ENCODE measurements at places on chromosomes 13 and 19.

DNA sequence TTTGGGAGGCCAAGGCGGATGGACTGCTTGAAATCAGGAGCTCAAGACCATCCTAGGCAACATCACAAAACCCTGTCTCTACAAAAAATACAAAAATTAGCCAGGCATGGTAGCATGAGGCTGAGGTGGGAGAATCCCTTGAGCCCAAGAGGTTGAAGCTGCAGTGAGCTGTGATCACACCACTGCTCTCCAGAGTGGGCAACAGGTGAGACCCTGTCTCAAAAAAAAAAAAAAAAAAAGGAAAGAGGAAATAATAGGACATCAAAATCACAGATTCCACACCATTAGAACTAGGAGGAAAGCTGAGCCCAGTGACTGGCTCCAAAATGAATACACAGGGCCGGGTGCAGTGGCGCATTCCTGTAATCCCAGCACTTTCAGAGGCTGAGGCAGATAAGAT lies 3.2 kb upstream of the ZNF8 start:
- DNase-seq, result no peak

DNA sequence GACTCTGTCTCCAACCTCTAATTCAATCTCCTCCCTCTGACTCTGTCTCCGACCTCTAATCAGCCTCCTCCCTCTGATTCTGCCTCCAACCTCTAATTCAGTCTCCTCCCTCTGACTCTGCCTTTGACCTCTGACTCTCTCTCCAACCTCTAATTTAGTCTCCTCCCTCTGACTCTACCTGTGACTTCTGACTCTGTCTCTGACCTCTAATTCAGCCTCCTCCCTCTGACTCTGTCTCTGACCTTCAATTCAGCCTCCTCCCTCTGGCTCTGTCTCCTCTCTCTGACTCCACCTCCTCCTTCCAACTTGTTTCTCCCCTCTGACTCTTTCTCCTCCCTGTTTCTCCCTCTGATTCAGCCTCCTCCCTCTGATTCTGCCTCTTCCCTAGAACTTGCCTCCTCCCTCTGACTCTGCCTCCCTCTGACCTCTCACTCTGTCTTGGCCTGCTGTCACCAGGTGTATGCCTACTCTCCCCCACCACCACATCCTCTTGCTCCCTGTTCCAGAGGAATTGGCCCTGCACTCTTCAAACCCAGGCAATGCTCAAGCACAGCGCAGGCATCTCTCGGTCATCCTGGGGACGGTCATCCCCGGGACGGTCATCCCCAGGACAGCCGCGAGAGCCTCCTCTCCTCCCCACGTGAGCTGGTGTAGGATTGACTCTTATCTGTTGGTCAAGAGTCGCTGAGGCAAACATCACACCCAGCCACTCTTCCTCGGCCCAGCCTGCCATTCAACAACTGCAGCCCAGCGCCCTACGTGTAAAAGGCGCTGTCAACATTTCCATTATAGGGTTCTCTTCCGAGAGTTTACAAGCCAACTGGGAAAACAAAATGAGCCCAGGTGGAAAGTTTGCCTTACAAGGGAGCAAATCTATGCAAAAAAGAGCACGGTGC lies 60.2 kb downstream of the ZIC5 start:
- no peak for DNase-seq

DNA sequence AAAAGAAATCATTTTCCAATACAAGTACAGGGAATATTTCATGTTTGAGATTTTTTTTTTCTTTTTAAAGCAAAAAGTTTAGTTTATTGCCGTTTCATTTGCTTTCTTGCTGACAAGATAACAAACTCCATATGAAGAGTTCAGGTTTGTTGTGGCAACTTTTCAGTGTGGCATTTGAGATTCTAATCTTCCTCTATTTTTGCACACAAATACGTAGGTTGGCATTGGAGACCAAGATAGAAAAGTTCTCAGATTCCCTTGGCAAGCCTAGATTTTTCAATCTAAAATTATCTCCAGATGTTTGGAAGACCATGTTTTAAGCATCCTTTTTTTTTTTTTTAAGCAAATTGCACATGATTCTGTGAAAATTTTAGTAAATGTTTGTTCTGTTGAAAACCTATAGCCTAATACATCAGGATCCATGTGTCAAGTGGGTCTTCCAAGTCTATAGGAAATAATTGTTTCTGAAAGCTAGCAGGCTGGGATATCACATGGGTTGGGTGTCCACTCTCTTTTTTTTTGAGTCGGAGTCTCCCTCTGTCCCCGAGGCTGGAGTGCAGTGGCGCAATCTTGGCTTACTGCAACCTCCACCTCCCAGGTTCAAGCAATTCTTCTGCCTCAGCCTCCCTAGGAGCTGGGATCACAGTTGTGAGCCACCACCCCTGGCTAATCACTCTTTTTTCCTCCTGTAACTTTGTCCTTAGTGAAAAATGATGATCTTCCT lies 2.6 kb downstream of the GARRE1 start:
- DNase-seq, result no peak

DNA sequence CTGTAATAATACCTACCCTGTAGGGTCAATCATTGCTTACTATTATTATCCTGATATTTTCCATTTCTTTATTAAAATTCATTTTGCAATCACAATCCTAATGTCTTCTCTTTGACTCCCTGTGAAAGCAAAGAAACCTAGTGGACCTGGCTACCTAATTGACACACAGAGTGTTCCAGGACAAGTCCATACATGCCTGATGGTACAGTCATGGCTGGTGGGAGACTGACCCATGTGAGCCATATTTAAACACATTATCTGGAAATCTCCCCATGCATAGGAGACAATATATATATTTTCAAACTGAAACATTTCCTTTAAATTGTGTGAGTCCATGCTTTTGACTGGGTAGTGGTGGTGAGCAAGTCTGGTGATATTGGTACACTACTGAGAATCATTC lies 230.6 kb upstream of the DACH1 start:
- no peak for DNase-seq

DNA sequence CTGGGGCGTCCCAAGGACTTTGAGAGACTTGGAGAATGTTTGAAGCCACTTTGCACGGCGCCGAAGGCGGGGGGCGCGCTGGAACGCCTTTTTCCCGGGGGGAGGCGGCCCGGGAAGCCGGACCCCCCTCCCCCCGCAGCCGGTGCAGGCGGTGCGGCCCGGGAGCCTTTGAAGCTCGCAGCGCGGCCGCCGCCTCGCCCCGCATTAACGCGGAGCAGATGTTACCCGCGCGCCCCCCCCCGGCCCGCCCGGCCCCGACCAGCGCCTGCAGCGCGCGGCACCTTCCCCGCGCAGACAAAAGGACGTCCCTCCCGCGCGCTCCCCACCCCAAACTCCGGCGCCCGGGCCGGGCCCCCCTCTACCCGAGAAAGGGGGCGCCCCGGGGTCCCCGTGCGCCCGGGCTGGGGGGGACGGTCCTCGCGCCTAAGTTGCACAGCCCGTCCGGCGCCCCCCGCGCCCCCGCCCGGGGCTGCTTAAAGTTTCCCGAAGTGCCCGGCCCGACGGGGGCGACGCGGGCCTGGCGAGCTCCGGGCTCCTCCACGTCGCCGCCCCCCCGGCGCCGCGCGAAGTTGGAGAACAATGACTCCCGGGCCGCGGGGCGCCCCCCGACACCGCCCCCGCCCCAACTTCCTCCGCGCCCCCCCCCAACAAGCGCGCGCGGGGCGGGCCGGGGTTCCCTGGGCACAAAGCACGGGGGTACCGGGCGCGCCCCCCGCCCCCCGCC lies 685 bp downstream of the TCF3 start:
- DNase-seq, result no peak

- no peak for DNase-seq
These were observed 83.6 kb upstream of the ARHGEF7 start for GRCh38 chr13:111031531-111031961.

- DNase-seq, result no peak
These were observed at the start of gene SHISA7 for GRCh38 chr19:55443045-55443823. Gene SHISA7, minus strand, starts transcription at chr19:55443300. Its CDS starts 437 bp downstream, at chr19:55442863.

- no peak for DNase-seq
These were observed at the start of gene KLK5 for GRCh38 chr19:50952910-50953309. Gene KLK5, minus strand, starts transcription at chr19:50953038. Its CDS starts 381 bp downstream, at chr19:50952657.

GRCh38 chr19:3880471-3881271 lies at the start of gene ATCAY:
Gene ATCAY, plus strand, starts transcription at chr19:3880685. Its CDS starts 5,083 bp downstream, at chr19:3885768.
- no peak for DNase-seq

- no peak for DNase-seq
These were observed 859 bp downstream of the ZNF433 start for GRCh38 chr19:12034620-12035019.

GRCh38 chr19:29940971-29941585 lies 961 bp upstream of the URI1 start:
- no peak for DNase-seq

DNA sequence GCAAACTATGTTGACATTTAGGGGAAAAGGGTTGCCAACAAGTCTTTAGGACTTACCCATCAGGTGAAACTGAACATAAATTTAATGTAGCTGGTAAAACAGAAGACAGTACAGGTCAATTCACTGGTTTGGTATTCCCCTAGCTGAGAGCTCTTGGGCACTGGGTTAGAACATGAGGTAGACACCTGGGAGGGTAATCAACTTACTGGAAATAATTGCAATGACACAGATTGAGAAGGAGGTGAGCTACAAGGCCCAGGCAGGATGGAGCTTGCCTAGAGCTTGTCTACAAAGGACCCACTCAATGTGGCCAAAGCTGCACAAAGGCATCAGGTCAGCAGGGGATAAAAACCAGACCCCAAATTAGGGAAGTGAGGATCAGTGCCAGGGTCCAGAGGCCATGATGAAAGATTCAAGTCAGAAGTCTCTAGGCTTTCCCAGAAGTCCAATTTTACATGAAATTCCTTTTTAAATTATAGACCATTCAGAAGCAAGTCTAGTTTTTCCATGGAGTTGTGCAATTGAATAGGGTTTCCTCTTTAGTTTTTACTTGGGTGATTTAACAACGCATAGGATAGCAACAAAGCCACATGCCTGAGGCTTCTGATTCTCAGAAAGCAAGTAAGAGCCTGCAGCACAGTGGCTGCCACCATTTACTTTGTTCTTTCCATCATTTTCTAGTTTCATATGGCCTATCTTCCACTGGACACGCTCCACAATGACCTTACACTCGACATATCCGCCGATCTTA lies 194.0 kb downstream of the NDFIP2 start:
- DNase-seq, result no peak

DNA sequence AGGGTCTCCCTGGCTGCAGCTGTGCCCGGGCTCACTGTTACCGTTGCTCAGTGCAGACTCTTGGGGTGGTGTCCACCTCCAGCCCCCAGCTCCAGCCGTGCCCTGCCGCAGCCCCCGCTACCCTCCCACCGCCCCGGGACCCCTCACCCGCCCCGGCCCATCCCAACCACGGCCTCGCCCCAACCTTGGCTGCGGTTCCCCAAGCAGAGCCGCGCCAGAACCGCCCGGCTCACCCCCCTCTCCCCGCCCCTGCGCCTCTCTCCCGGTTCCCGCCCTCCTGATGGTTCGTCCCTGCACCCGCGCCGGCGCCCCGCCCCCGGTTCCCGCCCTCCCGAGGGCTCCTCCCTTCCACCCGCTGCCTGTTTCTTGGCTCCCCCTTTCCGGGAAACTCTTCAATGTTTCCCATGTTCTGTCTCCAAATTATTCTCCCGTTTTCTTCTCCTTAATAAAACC lies 40.3 kb downstream of the ANKRD10 start:
- DNase-seq, result peak; percentile 11

GRCh38 chr13:72808917-72809500 lies 27.1 kb downstream of the PIBF1 start:
- DNase-seq, result no peak

DNA sequence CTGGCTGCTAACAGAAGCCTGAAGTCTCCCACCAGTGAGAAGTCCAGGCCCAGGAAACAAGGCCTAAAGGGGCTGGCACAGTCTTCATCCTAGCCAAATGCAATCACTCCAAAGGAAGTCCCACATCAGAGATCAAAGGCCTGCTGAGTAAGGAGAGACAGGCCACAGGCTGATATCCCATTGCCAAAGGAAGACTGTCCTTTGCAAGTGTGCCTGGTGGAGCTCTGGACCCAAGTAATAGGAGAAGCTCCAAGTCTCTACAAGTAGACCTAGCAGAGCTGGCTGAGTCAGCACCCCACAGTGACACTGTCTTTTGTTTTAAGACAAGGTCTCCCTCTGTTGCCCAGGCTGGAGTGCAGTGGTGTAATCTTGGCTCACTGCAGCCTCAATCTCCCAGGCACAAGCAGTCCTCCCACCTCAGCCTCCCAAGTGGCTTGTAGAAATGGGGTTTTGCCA lies 4.5 kb downstream of the DBP start:
- DNase-seq, result no peak

GRCh38 chr19:1088416-1089010 lies 6.7 kb downstream of the POLR2E start:
- DNase-seq, result no peak

DNA sequence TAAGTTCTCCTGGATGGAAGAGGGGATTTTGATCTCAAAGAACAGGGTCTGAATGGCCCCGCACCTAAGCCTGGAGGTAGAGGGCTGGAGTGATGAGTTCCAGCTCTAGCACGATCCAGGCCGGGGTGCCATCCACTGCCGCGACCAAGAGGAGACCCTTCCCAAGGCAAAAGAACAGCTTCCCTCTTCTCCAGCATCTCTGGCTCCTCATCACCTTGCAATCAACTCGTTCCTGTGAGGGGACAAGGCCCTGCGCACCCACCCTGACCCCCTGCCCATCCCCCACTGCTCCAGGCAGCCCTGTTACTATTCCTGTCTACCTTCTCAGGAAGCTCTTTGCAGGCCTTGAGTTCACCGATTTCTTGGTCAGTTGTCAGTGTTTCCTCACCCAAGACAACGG lies 17.8 kb downstream of the COL4A1 start:
- no peak for DNase-seq

DNA sequence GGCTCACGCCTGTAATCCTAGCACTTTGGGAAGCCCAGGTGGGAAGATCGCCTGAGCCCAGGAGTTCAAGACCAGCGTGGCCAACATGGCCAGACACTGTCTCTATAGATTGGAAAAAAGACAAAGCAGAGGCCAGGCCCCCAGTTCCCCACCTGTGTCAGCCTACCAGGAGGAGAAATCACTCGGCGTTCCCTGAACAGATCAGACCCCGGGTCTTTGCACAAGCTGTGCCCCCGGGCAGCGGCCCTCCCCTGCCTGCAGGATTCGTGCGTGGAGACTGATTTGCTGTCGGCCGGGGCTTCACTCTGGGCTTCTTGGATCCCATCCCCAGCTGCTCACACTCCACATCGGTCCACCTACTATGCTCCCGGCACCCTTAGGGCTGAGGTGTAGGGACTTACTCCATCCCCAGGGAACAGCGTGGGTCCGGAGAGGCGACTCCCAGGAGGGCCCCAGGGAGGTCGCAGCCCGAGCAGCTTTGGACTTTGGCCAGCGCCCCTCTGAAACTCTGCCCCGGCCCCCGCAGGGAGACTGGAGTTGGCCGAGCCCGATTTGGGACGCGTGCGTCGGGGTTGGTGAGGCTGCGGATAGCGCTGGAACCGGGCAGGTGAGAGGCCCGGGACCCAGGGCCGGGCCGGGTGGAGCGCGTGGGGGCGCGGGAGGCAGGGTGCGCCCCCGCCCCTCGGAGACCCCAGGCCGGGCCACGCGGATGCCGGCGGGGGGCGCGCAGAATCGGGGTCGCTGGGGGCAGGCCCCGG lies 515 bp upstream of the EFNA2 start:
- no peak for DNase-seq

DNA sequence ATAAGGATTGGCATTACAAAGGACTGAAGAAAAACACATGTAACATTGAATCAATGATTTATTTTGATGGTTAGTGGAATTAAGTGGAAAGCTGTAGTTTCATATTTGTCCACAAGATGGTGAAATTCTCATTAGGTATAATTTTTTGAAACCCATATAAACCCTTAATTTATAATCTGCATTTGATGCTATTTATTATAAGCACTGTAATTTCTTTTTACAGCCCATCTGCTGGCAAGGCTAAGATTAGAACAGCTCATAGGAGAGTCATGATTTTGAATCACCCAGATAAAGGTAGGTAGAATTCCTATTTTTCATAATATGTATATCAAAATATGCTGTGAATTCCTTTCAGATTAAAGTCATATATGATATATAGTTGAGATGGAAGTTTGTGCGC lies 62.2 kb downstream of the DNAJC15 start:
- DNase-seq, result peak; percentile 44

GRCh38 chr13:40333226-40333625 lies 333.2 kb downstream of the FOXO1 start:
- DNase-seq, result no peak

Data from astrocyte of the cerebellum (primary cell).